Type B pancreatic cell (in vitro differentiated cells): ENCODE measurements at places on chromosomes 13 and 19. TPM values are rescaled to one million over a fixed set of nuclear protein-coding genes. Genes with fewer than 3 reads are reported as not detected.

GRCh38 chr19:30523791-30524190 lies 151.6 kb downstream of the ZNF536 start:
- H3K27me3 ChIP-seq = peaks cover 5% of the 10 kb centered on the region
- H3K4me3 ChIP-seq = no peak overlapping the region
- DNase-seq = no peak
- no peaks in the 10 kb centered on the region for H3K4me1 ChIP-seq
- no peaks in the 10 kb centered on the region for H3K36me3 ChIP-seq
- H3K27ac ChIP-seq = no peak overlapping the region

- H3K36me3 ChIP-seq = peaks cover 9% of the 10 kb centered on the region
- peak overlapping the region; percentile 70 for H3K27ac ChIP-seq
- no peak for DNase-seq
These were observed 8.6 kb downstream of the LTBP4 start for GRCh38 chr19:40609561-40610395.

- H3K4me1 ChIP-seq = peaks cover 6% of the 10 kb centered on the region
- peak overlapping the region; percentile 94 for H3K27ac ChIP-seq
- peaks cover 4% of the 10 kb centered on the region for H3K36me3 ChIP-seq
- no peaks in the 10 kb centered on the region for H3K27me3 ChIP-seq
- H3K4me3 ChIP-seq = peak overlapping the region; percentile 95
These were observed 1.5 kb downstream of the TCF3 start for GRCh38 chr19:1650650-1651567.

DNA sequence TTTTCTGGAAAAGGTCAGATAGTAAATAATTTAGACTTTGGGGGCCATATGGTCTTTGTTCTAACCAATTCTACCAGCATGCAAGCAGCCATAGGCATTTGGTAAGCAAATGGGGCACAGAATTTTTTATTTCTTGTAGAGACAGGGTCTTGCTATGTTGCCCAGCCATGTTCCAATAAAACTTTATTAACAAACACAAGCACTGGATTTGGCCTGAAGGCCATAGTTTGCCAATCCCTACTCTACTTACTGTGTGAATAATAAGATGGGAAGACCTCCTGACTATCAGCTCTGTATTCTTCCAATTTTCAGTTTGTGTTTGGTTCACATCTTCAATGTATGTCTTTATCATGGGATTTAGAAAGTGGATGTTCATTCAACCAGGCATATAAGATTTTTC lies 53.0 kb upstream of the SERP2 start:
- H3K27me3 ChIP-seq = peaks cover 11% of the 10 kb centered on the region
- no peak overlapping the region for H3K27ac ChIP-seq
- H3K4me1 ChIP-seq = no peaks in the 10 kb centered on the region
- no peak overlapping the region for H3K4me3 ChIP-seq

GRCh38 chr13:46698910-46699460 lies 98.0 kb downstream of the ESD start:
- peaks cover 4% of the 10 kb centered on the region for H3K4me1 ChIP-seq
- DNase-seq = no peak
- H3K36me3 ChIP-seq = peaks cover 36% of the 10 kb centered on the region
- H3K27me3 ChIP-seq = no peaks in the 10 kb centered on the region

- no peak for DNase-seq
- peak within 1 kb of the TSS; percentile 100 for H3K27ac ChIP-seq
- peaks cover 7% of the 10 kb centered on the region for H3K4me1 ChIP-seq
- H3K27me3 ChIP-seq = no peaks in the 10 kb centered on the region
These were observed at the start of gene MBOAT7 for GRCh38 chr19:54189145-54189734. Gene MBOAT7, minus strand, starts transcription at chr19:54189580. Its CDS starts 1,072 bp downstream, at chr19:54188508.

DNA sequence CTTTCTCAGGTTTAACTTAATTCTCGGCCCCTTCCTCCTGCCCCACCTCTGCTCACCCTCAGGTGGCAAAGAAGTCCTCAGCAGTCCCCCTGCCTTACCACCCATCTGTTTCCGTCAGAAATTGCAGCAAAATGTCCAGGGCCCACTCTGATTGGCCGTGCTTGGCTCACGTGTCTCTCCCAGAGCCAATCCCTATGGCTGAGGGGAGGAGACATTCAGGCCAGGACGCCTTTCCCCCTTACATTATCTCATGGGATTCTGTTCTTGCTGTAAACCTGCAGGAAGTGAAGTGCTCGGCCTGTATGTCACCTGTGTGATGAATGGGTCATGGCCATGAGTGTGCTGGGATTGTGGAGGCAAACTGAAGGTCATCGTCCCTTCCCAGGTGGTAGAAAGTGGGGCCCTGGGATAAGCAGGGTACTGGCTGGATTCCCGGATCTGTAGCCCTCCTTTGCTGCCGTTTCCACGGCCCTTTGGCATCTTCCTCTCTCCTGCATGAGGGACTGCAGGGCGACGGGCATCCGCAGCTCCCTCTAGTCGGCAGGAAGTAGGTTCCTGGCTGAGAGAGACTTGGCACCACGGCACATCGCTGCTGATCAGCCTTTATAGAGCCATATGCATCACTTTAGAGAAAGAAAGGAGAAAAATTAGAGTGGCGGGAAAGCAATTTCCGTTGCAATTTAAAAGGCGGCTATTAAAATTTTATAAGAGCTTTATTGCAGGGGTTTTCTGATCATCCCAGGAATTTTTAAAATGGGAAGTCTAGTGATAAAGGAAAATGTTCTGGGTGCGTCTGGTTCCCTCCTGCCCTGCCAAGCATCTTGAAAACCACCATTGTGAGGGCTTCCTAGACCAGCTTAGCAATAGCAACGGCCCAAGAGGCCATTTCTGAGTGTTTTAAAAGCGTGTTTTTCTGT lies 118.2 kb downstream of the SIPA1L3 start:
- no peak for DNase-seq
- peaks cover 30% of the 10 kb centered on the region for H3K4me1 ChIP-seq
- H3K4me3 ChIP-seq = peak overlapping the region; percentile 74
- H3K27ac ChIP-seq = peak overlapping the region; percentile 99
- H3K27me3 ChIP-seq = no peaks in the 10 kb centered on the region

- no peak overlapping the region for H3K27ac ChIP-seq
- H3K4me3 ChIP-seq = no peak overlapping the region
- H3K4me1 ChIP-seq = peaks cover 12% of the 10 kb centered on the region
- H3K27me3 ChIP-seq = no peaks in the 10 kb centered on the region
- H3K36me3 ChIP-seq = peaks cover 4% of the 10 kb centered on the region
These were observed 72.8 kb downstream of the EFNB2 start for GRCh38 chr13:106462710-106463109.

- no peak overlapping the region for H3K4me3 ChIP-seq
- peaks cover 20% of the 10 kb centered on the region for H3K4me1 ChIP-seq
- no peak for DNase-seq
These were observed 76.0 kb upstream of the MEDAG start for GRCh38 chr13:30829833-30830637.

- no peak overlapping the region for H3K27ac ChIP-seq
- peak overlapping the region; percentile 67 for H3K4me3 ChIP-seq
- H3K27me3 ChIP-seq = no peaks in the 10 kb centered on the region
- DNase-seq = peak; percentile 80
- H3K4me1 ChIP-seq = no peaks in the 10 kb centered on the region
These were observed 8.7 kb downstream of the HOMER3 start for GRCh38 chr19:18932216-18932841.

GRCh38 chr13:58165617-58166016 lies 534.1 kb downstream of the PCDH17 start:
- H3K4me3 ChIP-seq = no peak overlapping the region
- no peaks in the 10 kb centered on the region for H3K36me3 ChIP-seq
- H3K27ac ChIP-seq = no peak overlapping the region
- H3K27me3 ChIP-seq = no peaks in the 10 kb centered on the region

- H3K27ac ChIP-seq = peak overlapping the region; percentile 83
- peaks cover 10% of the 10 kb centered on the region for H3K4me1 ChIP-seq
- no peak for DNase-seq
- no peaks in the 10 kb centered on the region for H3K36me3 ChIP-seq
- H3K27me3 ChIP-seq = no peaks in the 10 kb centered on the region
- no peak overlapping the region for H3K4me3 ChIP-seq
These were observed 12.4 kb upstream of the CD22 start for GRCh38 chr19:35316560-35316959.

FFAR1 gene
- total RNA-seq = 2.1 and 2.7 TPM in 2 replicates

GPR18 gene
- total RNA-seq = not detected in 2 replicates

EIF3K gene
- 274 and 310 TPM in 2 replicates for total RNA-seq

DGKH gene
- total RNA-seq = 4.1 and 9.6 TPM in 2 replicates

ETV2 gene
- total RNA-seq = 1.1 TPM in 2 replicates

CLEC4G gene
- not detected in 2 replicates for total RNA-seq
